ENCODE measurements at places on chromosomes 2 and 18.

- no peak for DNase-seq
These were observed 162.0 kb upstream of the RMP24 start for GRCh38 chr18:35810520-35810919.

GRCh38 chr2:236600892-236601291, 31.3 kb downstream of the ACKR3 start:
- DNase-seq, result no peak

- no peak for DNase-seq
These were observed 420.6 kb downstream of the TDRD15 start for GRCh38 chr2:21544392-21544791.

DNA sequence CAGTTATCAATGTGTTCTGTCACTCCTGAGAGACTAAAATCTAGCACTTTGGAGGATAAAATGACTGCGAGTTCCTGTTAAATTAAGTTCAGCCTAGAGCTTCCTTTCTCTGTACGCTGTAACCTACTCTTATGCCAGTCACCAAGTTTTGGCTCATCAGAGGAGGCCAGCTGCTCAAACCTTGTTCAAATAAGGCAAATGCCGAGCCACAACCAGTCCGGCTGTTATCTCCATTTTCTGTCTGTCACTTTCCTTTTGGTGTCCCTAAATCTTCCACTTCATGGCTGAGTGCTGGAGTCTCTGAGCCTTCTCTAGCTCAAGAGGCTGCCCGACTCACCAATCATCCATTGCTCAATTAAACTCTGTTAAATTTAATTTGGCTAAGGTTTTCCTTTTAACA, 33.5 kb upstream of the PXDN start:
- no peak for DNase-seq

DNA sequence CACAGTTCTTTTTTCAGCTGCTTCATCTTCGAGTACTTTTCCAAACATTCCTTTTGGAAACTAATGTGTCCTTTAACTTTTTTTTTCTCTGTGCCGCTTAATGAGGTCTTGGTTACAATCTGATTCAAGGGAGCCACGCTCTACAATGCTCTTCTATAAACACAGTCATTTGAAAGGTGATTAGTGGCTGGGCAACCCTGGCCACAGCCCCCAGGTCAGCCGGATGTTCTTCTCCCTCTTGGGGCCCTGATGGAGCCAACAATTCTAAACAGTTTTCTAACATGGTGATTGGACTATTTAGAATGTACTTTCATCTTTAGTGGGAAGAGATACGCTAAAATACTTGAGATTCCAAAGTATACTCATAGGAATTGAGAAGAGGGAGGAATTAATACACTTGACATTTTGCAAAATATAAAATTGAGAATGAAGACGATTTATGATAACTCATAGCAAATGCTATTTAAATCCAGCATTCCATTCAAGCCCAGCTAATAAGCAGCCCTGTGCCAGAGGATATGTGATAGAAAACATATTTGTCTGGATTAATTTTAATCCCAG, 83.7 kb upstream of the MBOAT2 start:
- DNase-seq, result no peak

GRCh38 chr18:65942854-65943253, 192.0 kb downstream of the CDH7 start:
- DNase-seq, result no peak

DNA sequence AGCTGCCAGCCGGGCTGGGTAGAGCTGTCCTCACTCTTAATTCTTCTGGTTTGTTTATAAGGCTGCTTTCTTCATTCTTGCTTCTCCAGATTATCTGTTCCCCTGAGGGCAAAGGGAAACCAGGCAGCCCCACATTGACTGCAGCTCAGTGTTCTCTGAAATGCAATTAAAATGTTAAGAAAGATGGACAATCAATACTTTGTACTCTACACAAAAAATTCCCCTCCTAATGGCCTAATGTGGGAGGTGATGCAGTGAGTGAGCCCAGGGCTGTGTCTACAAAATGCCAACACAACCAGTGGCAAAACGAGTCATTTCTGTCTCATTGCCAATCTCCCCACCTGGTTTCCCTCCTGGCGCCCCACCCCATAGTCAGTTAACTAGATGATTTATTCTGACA, 541.7 kb upstream of the RAB6C start:
- DNase-seq, result no peak

- no peak for DNase-seq
These were observed 78.1 kb downstream of the MTCL1 start for GRCh38 chr18:8783335-8783993.

DNA sequence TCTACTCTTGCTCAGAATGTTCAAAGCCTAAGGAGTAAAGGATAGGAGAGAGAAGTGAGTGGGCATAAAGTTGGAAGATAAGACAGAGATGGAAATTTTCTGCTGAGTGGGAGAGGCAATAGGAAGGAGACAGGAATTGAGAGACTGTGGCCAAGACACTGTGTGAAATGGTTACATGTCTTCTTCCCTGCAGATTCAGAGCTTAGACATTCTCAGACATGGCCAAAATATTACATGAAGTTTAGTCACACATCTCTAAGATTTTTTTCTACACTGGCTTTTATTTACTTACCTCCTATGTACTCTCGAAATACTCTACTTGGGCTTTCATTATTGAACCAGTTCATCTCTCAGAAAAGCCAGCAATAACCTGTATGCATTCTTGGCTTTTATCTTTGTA, 363.0 kb upstream of the FANCL start:
- DNase-seq, result no peak

DNA sequence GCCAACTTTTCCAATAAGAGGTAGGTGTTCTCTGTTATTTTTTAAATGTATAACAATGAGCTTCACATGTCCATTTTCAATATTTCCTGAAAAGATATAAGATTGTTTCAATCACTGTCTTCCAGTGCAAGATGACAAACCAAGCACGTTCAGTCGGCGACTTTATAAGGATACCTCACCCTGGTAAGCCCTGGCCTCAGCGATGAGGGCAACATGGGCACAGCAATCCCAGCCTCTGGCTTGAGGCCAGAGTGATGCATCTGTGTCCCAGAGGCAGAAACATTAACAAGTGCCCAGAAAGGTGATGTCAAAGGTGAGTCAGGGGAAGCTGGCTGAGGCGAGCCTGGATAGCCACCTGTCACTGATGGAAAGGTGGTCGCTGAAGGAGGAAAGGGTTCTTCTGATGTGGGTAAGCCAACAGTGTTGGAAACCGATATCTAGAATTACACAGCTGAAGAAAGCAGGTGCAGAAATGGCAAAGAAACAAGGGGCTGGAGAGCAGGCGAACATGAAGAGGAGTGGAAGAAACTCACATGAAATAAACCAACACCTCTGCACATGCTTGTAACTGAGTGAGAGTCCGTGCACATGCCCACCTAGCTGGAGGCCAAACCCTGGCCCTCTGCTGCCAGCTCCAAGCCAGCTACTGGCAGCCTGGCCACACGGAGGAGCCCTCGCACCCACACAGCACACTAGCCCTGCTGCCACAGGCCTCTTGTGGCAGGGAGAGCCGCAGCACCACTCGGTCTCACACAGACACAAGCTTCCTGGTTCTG, 65.5 kb downstream of the FBXO15 start:
- peak; percentile 29 for DNase-seq

GRCh38 chr18:32577561-32577960, 106.9 kb upstream of the GAREM1 start:
- DNase-seq, result no peak

- no peak for DNase-seq
These were observed 162.6 kb upstream of the SLC39A10 start for GRCh38 chr2:195494451-195494850.

- no peak for DNase-seq
These were observed 74.7 kb downstream of the DPP4 start for GRCh38 chr2:161999321-161999720.

DNA sequence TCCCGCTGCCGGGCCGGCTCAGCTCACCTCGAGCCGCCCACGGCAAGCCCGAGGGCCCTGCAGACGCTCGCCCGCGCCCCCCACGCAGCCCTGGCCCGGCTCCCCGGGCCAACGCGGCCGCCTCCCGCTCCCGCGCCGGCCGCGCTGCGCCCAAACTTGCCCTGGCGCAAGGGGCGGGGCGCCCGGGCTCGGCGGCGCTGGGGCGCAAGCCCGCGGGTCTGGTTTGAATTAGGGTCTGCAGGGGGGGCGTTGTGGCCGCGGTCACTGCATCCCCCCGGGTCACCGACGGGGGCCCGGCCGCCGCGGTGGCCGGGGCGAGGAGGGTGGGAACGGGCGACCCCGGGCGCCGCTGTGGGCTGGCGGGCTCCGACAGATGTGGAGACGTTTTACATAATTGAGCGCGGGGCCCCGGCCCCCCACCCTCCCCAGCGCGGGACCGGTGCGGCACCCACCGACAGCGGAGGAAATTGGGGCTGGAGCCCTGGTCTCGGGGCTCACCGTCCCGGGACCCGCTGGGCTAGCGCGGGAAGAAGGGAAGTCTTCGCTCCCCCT, 690 bp downstream of the SDC1 start:
- no peak for DNase-seq

DNA sequence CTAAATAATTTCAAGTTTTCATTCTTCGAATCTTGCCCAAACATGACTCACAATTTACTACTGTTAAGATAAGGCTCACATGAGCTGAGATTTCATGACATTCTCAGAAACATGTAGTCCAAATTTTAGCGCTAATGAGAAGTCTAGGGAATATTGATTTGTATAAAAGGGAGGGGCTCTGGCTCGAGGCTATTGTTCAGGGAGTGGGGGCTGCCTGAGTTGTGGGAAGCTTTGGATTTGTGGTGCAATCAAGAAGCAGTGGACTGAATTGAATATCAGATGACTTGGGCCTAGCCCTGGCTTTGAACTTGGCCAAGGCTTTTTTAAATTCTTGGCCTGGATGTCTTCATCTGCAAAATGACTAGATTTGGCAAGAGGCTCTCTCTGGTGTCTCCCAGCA, 674.9 kb upstream of the FANCL start:
- DNase-seq, result no peak

DNA sequence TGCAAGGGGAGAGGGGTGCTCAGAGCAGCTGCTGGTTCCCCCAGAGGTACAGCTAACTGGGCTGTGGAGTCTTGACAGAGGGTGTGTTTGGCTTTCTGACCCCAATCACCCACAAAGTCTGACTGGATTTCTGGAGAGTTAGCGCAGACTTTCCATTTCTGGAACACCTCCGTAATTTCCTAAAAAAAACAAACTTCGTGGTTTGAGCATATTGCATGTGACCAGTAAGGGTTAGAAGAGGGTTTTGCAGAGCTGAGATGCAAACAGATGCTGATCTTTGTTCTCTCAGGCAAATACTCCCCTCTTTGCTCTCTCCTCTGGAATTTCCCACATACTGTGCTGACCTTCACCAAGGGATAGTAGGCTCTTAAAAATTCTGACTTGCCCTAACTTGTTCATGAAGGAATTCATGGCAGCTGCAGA, 44.5 kb upstream of the TMEM247 start:
- no peak for DNase-seq

DNA sequence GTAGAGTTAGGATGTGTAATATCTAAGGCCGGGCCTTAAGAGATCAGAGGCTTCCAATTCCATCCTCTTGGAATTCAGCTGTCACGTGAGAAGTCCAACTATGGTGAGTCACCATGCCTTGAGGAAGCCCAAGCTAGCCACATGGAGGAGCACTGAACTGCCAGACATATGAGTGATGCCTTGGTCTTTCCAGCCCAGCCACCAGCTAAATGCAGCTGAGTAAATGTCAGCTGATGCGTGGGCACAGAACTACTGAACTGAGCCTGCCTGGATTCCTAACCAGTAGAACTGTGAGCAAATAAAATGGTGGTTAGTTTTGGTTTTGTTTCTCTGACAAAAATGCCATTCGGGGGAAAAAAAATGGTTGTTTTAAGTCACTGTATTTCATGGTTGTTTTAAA, 153.7 kb upstream of the SERTAD2 start:
- DNase-seq, result no peak

DNA sequence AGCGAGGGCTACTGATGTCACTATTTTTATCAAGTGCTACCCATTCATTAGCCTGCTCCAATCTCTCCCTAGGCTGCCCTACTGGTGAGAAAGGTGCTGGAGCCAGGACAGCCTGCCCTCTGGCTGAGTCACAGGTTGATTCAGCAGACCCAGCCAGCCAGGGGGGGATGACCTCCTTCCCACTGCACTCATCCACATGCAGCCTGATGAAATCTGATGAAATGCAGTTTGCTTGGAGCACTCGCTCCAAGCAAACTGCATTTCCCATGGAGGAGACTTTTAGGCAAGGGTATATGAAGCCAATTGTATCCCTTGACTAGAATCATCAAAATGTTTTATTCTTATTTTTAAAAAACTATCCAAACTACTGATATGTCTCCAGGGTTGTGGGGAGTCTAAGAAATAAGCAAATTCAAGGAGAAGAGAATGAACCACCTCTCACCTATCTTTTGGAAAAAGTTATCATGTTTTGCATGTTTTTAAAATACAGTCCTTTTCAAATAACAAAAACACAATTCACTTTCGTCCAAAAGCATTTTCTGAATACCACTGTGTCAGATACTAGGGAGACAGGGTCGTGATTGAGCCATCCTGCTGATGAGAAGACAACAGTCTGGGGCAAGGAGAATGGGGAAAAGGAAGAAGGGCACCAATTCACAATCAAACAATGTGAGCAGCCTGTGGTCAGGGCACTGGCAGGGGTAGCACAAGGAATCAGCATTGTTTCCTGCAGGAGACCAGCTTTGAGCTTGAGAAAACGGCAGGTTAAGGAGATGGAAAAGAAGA, 128.3 kb downstream of the AFF3 start:
- no peak for DNase-seq

- DNase-seq, result no peak
These were observed 70.5 kb upstream of the TFCP2L1 start for GRCh38 chr2:121355488-121355887.

GRCh38 chr2:236883819-236884218, 201.9 kb upstream of the COPS8 start:
- no peak for DNase-seq

- no peak for DNase-seq
These were observed 100.5 kb downstream of the CDC42EP3 start for GRCh38 chr2:37570773-37571586.

GRCh38 chr2:175461839-175462238, 280.3 kb upstream of the ATP5MC3 start:
- DNase-seq, result no peak

- no peak for DNase-seq
These were observed 828 bp downstream of the CIB4 start for GRCh38 chr2:26640331-26640745.

DNA sequence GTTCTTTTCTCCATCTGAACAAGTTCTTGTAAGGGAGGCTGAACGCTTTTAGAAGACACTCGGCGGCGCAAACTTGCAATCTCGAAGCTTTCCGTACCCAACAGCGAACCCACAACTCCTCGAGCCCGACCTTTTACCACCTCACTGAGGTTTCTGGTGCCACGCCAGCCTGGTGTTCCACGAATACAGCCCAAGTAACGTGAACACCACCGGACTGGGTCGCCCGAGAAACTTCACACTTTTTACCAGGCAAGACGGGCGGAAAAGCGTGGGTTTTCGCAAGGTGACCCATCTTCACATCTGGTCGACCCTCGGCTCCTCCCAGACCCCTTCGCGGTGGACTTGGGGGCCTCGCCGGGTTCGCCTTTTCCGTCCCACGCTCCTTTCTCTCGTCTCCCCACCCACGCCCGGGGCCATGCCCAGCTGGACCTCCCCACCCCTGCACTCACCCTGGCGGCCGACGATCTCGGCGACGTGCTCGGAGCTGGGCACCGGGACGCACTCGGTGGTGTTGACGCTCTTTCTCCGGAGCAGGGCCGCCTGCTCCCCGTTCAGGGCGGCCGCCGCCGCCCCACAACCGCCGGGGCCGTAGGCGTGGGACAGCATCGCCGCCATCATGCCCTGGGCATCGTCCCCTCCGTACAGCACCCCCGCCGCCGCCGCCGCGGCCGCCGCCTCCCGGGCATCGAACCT, 1.2 kb downstream of the MEX3C start:
- DNase-seq, result peak; percentile 17

Data from stimulated activated CD4-positive, alpha-beta T cell treated with anti-CD3 and anti-CD28 coated beads, Interleukin-1b, Interleukin-23, amount 100 ng/mL, for 1 hour (primary cell).